ENCODE measurements at places on chromosomes 5 and 9. TPM values are rescaled to one million over a fixed set of nuclear protein-coding genes. Genes with fewer than 3 reads are reported as not detected.

SLC36A3 gene
- not detected for total RNA-seq

VCAN gene
- 61.0 TPM for total RNA-seq

SPINK4 gene
- total RNA-seq: not detected

QRFP gene
- not detected for total RNA-seq

HEMGN gene
- total RNA-seq: 0.48 TPM

ARID3C gene
- total RNA-seq: not detected

CTXN3 gene
- not detected for total RNA-seq

DNA sequence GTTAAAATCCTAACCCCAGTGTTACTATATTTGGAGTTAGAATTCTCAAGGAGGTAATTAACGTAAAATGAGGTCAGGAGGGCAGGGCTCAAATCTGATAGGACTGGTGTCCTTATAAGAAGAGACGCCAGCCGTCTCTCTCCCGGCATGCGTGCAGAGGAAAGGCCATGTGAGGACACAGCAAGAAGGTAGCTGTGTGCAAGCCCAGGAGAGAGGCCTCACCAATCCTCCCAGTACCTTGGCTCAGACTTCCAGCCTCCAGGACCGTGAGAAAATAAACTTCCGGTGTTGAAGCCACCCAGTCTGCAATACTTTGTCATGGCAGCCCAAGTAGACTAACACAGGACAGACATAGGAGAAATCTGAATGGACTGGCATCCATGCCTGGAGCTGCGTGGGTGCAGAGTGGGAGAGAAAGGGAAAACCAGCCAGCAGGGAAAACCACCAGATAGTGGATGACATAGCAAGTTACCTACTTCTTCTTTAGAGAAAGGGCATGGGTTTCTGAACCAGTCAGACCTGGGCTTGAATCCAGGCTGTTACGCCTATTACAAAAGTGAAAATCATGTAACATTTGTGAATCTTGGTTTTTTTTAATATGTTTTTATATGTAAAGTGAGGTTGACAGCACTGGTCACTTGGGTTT lies 89.2 kb downstream of the FSTL4 start:
- no peak for DNase-seq

GRCh38 chr9:134182554-134183085 lies 18.3 kb upstream of the RNU6ATAC start:
- peak; percentile 49 for DNase-seq

GRCh38 chr9:101311191-101311590 lies 73.6 kb downstream of the BAAT start:
- DNase-seq: no peak

GRCh38 chr9:81108391-81108790 lies 581.0 kb downstream of the TLE1 start:
- no peak for DNase-seq

GRCh38 chr9:95609426-95609825 lies 92.7 kb upstream of the PTCH1 start:
- no peak for DNase-seq

DNA sequence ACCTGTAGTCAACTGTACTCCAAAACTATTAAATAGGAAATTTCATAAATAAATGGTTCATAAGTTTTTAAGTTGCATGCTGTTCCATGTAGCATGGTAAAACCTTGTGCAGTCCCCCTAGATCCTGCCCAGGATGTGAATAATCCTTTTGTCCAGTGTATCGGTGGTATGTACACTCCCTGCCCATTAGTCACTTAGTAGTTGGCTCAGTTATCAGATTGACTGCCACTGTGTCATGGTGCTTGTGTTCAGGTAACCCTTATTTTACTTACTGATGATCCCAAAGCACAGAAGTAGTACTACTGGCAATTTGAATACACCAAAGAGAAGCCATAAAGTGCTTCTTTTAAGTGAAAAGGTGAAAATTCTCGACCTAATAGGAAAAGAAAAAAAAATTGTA lies 134.2 kb downstream of the RNF180 start:
- DNase-seq: no peak

- no peak for DNase-seq
Measured at GRCh38 chr5:151903243-151903653, 21.4 kb downstream of the GLRA1 start.

DNA sequence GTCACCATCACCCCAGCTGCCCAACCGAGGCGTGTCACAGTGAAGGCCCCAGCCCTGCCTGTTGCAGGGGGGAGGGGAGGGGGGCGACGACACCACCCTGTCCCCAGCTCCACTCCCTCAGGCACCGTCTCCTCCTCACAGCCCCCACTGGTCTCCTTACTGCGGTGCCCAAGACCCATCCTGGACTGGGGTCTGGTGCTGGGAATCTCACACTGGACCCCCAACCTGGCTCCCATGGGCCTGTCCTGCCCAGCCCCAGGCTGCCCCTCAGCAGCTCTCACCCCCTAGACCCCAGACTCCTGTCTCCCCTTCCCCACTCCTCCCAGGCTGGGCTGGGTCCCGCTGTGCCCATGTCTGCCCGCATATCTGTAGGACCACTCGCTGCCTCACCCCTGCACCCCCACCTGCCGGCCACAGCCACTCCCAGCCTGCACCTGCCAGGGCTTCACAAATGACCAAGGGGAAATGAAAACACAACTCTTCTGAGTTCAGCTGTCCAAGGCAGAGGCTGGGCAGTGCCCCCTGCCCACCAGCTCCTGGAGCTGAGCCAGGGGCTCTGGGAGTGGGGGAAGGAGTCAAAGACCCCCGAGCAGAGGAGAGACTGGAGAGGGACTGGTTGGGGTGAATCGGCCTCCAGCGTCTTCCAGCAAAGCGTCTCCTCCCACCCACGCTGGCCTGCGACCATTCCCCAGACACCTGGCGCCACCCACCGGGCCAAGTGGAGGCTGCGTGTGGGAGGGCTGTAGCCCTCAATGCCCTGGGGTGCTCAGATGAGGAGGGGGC lies 32.6 kb upstream of the EGFL7 start:
- DNase-seq: peak; percentile 86

DNA sequence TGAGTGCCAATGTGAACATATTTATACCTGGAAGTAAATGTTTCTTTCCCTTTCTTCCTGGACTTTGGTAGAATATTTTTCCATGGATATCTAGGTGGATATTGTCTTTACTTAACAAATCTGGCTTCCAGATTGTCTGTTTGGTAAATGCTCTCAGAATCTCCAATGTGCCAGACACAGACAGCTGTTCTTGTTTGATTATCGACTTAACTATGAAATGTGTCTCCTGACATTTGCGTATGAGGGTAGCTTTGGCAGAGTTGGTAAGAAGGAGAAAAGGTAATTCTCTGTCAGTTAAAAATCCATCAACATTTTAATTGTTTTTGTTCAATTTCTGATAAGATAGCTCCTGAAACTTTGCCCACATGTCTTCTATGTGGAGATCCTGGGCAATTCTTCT lies 196.4 kb upstream of the NUDT12 start:
- no peak for DNase-seq

DNA sequence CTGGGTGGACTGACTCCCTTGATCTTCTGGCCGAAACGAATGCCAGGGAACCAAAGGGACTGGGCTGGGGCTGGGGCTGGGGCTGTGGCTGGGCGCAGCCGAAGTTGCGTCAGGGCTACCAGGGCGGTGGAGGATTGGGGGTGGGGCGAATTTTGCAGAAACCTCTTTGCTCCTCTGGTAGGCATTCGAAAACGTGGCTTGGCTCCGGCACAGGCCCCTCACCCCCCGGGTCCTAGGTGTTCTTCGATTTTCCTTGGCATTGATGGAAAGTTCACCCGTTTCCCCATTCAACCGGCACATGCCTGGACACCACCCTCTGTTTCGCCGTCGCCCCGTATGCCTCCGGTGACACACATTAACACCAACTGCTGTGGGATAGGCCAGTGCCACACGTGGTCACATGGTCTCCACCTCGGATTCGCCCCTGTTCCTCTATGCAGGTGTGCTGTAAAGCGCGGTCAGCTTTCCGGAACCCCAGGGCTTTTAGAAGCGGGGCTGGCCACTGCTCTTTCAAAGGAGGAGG lies 477.1 kb downstream of the SPATA31A7 start:
- DNase-seq: peak; percentile 35

GRCh38 chr5:14447958-14448911 lies 133.4 kb upstream of the OTULINL start:
- no peak for DNase-seq

DNA sequence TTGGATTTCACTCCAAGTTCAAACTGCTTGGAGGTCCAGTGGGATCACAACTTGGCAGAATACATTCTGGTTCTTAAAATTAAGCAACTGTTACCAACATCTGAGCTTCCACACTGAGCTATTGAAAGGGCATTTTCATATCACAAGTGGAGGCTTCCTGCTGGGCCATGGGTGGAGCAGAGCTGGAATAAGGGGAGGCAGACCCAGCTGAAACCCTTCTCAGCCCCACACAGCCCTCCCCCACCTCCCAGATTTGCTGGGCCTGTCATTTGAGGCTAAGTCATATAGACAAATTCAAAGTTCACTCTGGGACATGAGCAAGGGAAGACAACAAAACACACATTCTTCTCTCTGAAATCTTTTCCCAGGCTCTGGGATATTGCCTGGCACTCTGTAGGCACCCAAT lies 79.9 kb downstream of the ACTL7B start:
- no peak for DNase-seq

- no peak for DNase-seq
Measured at GRCh38 chr5:91407204-91407603, 24.1 kb upstream of the ARRDC3 start.

GRCh38 chr5:33235824-33236223 lies 204.9 kb upstream of the TARS1 start:
- no peak for DNase-seq

- DNase-seq: no peak
Measured at GRCh38 chr5:113378514-113378913, 56.3 kb downstream of the TSSK1B start.

GRCh38 chr5:2656206-2656605 lies 95.3 kb downstream of the IRX2 start:
- DNase-seq: no peak

GRCh38 chr5:26719803-26720202 lies 318.6 kb downstream of the CDH9 start:
- DNase-seq: no peak

DNA sequence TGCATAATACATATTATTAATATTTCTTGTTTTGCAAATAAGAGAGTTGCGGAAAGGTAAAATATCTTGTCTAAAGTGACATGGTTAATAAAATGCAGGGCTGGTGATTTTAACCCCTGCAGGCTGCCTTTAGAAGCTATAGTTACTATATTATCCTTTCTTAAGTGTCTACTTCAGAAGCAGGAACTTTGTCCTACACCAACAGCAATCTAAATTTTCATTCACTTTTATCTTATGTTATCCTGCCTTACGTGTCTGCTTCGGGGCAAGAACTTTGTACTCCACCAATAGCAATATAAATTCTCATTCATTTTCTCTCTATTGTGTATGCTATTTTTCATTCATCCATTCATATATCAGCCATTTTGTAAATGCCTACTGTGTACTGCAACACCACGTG lies 719.5 kb downstream of the TLR4 start:
- no peak for DNase-seq

Data from cardiac septum (tissue), 1 donor.